Kidney (tissue), 22 donors: ENCODE measurements at places on chromosomes 2 and 18. TPM values are rescaled to one million over a fixed set of nuclear protein-coding genes. Genes with fewer than 3 reads are reported as not detected.

The FLACC1 gene
- total RNA-seq, result 3.7 TPM

The KCNG2 gene
- 0.76 TPM for total RNA-seq

The SERPINB4 gene
- total RNA-seq, result not detected

The SLC9A2 gene
- total RNA-seq, result 5.9 TPM

The XPO1 gene
- 117 TPM for total RNA-seq

The SOWAHC gene
- total RNA-seq, result 11.8 TPM

The FOXI3 gene
- total RNA-seq, result not detected

The TET3 gene
- 13.1 TPM for total RNA-seq

The CCL20 gene
- 2.7 TPM for total RNA-seq

The RESP18 gene
- not detected for total RNA-seq

The PLGLB2 gene
- not detected for total RNA-seq

The CELF4 gene
- total RNA-seq, result 0.85 TPM

The MAP2 gene
- 11.4 TPM for total RNA-seq

The RBM45 gene
- total RNA-seq, result 19.2 TPM

The ASXL3 gene
- total RNA-seq, result 10.4 TPM

The LONRF2 gene
- 6.3 TPM for total RNA-seq

The VWA3B gene
- 0.35 TPM for total RNA-seq

The FAM136A gene
- 27.0 TPM for total RNA-seq

The KCNK3 gene
- 8.1 TPM for total RNA-seq
